ENCODE measurements at places on chromosomes 11 and 22.

- DNase-seq = no peak
Measured at GRCh38 chr11:10443721-10444235, 11.3 kb upstream of the AMPD3 start.

- no peak for DNase-seq
Measured at GRCh38 chr11:586376-587316, 10.4 kb downstream of the PHRF1 start.

DNA sequence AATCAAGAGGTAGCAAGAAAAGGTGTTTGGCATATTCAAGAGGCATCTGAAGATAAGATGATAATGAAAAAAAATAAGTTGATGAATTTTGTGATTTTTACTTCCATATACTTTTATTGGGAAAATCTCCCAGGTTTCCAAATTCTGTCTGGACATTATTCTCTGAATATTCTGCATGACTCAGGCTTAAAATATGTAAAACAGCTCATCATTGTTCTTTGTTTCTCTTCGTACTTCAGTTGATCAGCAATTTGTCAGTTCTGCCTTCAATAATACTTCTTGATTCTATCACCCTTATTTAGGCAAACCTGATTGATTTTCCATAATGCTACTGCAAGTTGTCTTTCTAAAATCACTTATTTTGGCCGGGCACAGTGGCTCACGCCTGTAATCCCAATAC is 30.2 kb downstream of the GTF2H1 start:
- DNase-seq = no peak

- DNase-seq = no peak
Measured at GRCh38 chr11:32326522-32326921, 108.8 kb downstream of the WT1 start.

GRCh38 chr22:19150482-19151328 is 613 bp upstream of the GSC2 start:
- DNase-seq = no peak

All from activated CD4-positive, CD25-positive, alpha-beta regulatory T cell treated with anti-CD3 and anti-CD28 coated beads, Interleukin-2, amount 50 U/mL, for 16 hours (primary cell).